ENCODE measurements at places on chromosomes 6 and 20.

DNA sequence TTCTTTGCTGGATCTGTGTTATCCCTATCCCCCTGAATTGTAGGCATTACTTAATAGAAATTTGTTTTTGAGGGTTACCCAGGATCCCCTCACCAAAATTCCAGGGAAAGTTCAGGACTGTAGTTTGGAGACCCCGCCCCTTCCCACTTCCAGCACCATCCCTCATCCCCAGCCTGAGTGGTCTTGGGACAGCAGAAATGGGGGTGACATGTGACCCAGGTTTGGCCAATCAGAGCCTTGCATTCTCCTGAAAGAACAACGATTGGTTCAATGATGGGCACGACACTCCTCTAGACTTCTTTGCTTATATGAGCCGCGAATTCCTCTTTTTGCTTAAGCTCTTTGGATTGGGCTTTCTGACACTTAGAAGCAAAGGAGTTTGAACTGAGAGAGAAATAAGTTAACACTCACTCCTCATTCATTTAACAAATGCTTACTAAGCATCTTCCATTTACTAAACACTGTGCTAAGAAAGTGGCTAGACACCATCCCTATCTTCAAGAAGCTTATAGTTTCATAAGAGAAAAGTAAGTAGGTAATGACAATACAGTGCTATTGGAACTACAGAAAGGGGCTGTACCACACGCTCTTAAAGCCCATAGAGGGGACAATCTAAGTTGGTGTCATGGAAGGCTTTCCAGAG lies 24.9 kb upstream of the PAQR8 start:
- DNase-seq, result no peak

DNA sequence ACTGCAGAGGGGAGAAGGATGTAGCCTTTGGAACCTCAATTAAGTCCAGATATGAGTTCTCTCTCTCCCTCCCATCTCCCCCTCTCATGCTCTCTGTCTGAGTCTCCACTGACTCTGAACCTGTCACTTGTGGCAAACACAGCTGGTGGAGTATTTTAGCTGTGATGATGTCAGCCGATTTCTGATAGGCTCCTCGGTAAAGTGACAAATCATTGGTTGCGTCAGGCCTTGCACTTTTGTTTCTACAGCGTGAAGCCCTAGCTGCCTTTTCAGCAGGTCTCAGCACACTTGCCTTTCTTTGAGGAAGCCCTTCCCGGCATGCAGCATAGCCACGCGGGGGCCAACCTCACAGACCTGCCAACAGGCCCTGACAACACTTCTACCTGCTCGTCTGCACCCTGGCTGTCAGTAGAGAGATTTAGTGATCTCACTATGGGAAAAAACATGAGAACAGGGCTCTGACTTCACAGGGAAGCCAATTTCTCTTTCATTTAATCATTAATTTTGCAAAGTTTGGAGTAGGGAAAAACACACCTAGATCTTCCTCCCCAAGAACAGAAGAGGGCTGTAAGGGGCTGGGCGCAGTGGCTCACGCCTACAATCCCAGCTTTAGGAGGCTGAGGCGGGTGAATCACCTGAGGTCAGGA lies 84.4 kb downstream of the GMPR start:
- DNase-seq, result no peak

DNA sequence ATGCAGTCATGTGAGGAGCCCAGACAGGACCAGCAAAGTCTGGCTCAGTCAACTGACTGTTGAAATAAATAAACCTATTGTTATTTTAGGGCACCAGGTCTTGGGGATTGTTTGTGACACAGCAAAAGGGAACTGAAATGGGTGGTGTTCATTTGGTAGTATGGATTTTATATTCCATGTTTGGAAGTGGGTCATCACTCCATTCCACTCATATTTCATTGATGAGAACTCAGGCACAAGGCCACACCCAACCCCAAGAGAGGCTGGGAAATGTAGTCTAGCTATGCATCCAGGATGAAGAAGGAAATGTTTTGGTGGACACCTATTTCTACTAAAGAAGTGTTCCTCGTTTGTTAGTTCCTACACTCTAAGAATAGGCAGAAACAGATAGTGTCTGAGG lies 64.9 kb upstream of the BTBD3 start:
- no peak for DNase-seq

GRCh38 chr6:156735751-156736150 lies 41.4 kb upstream of the ARID1B start:
- no peak for DNase-seq

DNA sequence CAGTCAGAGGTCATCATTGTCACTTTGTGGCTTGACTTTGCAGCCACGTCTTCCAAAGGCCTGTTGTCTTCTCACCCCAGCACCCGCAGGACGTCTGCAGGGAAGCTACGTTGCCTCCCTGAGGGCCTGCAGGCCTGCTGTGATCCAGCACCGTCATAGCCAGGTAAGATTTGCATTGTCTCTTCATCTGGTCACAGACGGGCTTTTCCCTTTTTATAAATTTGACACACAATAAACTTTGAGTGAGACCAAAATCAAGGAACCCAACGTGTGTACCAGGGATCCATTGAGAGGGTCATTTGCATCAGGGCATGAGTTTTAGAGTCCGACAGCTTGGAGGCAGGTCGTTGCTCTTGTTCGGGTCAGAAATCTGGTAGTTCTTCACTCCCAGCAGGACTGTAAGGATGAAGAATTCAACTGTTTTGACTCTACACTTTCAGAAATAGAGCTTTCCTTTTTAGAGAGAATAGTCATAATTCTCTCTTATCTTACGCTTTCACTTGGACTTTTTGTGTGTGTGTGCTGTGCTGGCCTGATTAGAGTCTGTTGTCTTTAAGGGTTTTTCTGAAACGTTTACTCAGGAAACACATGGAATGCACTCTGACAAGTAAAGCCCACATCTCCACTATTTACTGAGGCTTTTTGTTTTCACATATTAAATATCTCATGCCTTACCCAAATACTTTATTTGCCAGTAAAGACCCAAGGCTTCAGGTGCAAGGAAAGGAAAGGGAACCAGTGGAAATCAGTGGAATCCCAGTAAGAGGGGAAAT lies 177.2 kb upstream of the TAB2 start:
- DNase-seq, result no peak
